ENCODE measurements at places on chromosomes 2 and 18.

- DNase-seq: no peak
Observed at GRCh38 chr2:66030553-66030952, 404.4 kb upstream of the MEIS1 start.

DNA sequence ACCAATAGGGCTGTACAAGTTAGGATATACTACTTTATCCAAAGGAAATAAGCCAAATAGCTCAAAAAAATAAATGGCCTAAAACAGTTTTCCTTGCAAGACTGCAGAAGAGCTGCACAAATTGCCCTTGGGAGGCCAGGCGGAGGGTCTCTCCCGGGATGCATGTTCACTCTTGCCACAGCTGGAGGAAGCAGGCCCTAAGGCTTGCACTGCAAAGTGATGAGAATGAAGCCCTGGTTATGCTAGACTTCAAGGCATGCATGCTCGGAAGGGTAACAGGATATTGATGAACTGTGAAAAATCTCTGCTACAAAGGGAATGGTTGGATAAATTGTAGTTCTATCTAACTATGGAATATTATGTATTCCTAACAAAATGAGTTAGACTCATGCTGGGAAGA lies 27.5 kb upstream of the LDLRAD4 start:
- DNase-seq: no peak

DNA sequence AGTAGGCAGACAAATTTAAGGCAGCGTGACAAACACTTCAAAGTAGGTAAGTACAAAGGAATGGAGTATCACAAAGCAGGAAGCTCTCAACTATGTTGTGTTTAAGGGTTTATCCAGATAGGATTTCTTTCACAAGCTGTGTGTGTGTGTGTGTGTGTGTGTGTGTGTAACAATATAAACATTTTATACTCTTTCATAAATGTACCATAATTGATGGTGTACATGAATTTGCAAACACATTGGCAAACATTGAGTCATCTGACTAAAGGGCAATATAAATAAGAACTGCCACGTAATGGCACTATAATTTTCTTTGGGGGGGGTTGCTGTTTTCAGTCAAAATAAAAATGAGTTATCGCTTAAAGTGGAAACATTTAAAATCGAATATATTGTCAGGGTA lies 1004.4 kb upstream of the DDX18 start:
- DNase-seq: no peak

GRCh38 chr2:176111309-176111663 lies 4.2 kb downstream of the HOXD11 start:
- DNase-seq: no peak

- no peak for DNase-seq
Observed at GRCh38 chr2:121790276-121790956, 35.0 kb downstream of the TSN start.

GRCh38 chr2:227482638-227483340 lies 10.8 kb downstream of the AGFG1 start:
- DNase-seq: no peak

- no peak for DNase-seq
Observed at GRCh38 chr2:113164930-113165585, 8.7 kb upstream of the PSD4 start.

- no peak for DNase-seq
Observed at GRCh38 chr2:135913727-135914365, 37.6 kb upstream of the MCM6 start.

- DNase-seq: no peak
Observed at GRCh38 chr2:30127016-30127893, 19.6 kb upstream of the YPEL5 start.

- no peak for DNase-seq
Observed at GRCh38 chr2:7672027-7672684, 754.9 kb downstream of the RNF144A start.

DNA sequence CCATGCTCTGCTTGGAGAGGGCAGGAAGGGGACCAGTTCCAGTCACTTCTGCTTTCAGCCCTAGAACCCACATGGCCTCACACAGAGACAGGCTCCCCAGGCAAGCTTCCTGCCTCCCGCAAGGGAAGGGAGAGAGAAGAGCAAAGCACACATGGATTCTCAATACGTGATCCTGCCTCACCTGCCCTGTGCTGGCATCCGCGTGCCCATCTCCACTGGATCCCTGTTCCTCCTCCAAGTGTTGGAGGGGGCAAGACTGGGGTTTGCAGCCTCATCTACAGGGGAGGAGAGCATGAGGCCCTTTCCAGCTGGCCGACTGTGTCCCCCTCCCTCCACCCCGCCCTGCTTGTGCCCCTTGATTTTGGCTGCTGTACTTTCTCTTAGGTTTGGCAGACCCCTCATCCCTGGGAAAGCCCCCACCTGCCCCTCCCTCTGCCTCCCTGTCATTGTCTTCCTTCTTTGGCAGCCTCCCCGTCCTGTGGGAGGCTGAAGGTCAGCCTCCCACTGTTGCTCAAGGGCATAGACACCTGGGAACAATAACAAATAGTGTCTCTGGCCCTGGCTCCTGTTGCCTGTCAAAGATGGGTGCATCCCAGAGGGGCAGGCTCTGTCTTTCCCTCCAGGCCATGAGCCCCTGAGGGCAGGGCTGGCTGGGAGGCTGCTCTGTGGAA lies 22.7 kb downstream of the KCNF1 start:
- DNase-seq: no peak

DNA sequence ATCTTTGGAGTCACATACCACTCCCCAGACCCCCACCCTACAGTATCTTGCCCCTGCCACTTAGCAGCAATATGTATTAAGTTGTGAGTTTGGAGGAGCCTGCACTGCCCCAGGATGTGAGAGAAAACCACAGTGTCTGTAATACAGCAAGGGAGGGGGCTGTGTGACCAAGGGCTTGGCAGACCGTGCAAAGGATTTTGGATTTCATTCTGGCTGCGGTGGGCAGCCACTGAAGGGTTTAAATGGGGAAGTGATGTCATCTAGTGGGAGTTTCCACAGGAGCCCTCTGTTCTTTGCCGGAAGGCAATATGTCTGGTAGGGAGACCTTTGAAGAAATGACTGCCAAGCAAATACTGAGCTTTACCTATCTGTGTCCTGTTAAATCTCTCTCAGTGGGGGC lies 202.4 kb downstream of the FHOD3 start:
- DNase-seq: no peak

GRCh38 chr2:156340804-156341451 lies 8.4 kb upstream of the NR4A2 start:
- no peak for DNase-seq

DNA sequence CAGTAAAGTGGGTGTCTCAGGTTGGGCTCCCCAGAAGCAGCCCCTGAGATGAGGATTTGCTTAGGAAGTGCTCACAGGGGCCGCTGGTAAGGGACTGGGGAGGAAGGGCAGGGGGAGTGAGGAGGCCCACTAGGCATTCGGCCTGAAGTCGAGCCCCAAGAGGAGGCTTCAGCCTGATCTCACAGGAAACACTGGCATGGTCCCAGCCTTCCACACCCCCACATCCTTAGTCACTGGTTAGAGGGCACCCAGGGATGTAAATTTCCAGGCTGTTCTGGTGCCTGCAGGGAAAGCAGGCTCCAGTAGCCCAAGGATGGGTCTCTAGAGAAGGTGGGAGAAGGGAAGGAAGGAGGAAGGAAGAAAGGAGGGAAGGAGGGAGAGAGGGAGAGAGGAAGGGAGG lies 22.4 kb upstream of the KCNK3 start:
- DNase-seq: no peak

DNA sequence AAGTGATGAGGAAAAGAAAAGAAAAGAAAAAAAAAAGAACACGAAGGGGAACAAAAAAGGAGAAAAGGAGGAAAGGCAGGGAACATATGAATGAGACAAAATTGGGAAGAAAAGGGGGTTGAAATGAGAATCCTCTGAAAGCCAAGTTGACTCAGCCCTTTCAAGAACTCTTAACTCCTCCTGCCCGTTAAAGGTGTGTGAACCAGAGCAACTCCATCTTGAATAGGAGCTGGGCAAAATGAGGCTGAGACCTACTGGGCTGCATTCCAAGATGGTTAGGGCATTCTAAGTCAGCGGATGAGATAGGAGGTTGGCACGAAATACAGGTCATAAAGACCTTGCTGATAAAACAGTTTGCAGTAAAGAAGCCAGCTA lies 4.0 kb upstream of the POLE4 start:
- no peak for DNase-seq

- no peak for DNase-seq
Observed at GRCh38 chr2:158619496-158619895, 162.7 kb downstream of the PKP4 start.

- DNase-seq: no peak
Observed at GRCh38 chr2:9820020-9820973, 23.0 kb upstream of the TAF1B start.

GRCh38 chr2:200320991-200321390 lies 14.5 kb downstream of the SPATS2L start:
- no peak for DNase-seq

GRCh38 chr2:107001062-107001461 lies 115.1 kb upstream of the ST6GAL2 start:
- no peak for DNase-seq

DNA sequence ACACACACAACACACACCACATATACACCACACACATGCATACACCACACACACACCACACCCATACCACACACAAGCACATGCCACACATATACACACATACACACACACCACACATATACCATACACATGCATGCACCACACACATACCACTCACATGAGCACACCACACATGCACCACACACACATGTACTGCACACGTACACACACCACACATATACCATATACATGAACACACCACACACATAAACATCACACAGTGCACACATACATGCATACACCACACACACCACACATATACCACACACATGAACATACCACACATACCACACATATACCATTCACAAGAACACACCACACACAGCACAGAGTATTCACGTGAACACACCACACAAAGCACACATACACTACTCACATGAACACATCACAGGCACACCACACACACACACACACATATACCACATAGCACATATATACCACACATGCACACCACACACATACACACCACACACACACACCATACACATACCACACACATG lies 219.9 kb upstream of the RAB6C start:
- DNase-seq: no peak

Measured in NCI-H187 treated with DMSO at 0.1 percent for 48 hours (cell line).